ENCODE measurements at places on chromosomes 1 and 21.
A peak's percentile ranks its signal among the peaks of the same experiment; 100 is the strongest.

- DNase-seq, result no peak
Measured at GRCh38 chr1:9691108-9691445, 39.5 kb downstream of the PIK3CD start.

- no peak for DNase-seq
Measured at GRCh38 chr21:41209016-41209619, 41.2 kb downstream of the BACE2 start.

DNA sequence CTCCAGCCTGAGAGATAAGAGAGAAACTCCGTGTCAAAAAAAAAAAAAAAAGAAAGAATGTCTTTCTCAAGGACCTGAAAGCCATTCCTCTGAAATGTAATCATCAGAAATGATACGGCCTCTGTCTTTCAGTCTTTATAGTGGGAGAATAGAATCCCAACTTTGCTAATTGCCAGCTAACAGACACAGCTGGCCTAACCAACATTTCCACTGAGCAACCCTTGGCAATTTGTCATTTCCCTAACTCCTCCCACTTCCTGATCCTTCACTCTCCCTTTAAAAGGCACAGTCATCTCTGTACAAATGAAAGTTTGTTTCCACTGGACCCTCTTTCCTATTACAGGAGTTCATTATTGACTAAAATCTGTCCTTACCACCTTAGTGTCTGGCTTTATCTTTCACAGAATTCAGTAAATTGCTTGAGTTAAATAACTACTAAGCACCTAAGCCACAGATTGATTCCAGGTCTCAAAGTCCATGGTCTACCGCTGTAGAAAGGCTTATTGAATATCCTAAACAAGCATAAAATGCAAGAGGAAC, 4.3 kb upstream of the CBR1 start:
- no peak for DNase-seq

DNA sequence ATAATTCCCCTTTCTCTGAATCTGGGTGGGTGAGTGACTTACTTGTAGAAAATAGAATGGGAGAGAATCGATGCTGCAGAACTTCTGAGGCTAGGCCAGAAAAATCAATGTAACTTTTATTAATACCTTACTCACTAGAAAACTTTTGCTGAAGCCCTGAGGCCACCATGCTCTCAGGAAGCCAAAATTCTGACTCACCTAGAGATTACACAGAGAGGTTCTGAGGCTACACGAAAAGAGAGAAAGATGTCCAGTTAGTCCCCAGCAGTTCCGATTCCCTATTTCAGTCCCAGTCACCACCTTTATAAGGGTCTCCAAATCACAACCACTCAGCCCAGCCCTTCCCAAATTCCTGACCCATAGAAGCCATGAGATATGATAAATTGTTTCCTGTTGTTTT, 135.2 kb downstream of the NTPCR start:
- DNase-seq, result no peak

DNA sequence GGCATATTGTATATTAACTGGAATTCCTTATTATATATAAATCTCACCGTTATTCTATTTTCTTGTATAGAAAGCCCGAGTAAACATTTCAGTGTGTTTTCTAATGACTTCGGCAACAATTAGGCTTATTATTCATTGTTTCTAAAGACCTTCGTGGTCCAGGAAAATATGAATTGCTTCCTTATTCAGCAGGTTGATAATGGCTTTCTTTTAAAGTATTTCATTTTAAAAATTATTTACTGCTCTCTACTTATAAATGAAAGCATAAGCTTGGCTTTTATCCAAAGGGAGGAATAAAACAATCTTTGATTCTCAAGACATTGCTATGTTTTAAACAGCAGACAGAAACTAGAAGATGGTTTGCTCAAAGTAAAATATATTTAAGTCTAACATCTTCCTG, 198.4 kb upstream of the RGS18 start:
- no peak for DNase-seq

GRCh38 chr1:105083611-105084010, 1333.9 kb downstream of the AMY1C start:
- DNase-seq, result no peak

DNA sequence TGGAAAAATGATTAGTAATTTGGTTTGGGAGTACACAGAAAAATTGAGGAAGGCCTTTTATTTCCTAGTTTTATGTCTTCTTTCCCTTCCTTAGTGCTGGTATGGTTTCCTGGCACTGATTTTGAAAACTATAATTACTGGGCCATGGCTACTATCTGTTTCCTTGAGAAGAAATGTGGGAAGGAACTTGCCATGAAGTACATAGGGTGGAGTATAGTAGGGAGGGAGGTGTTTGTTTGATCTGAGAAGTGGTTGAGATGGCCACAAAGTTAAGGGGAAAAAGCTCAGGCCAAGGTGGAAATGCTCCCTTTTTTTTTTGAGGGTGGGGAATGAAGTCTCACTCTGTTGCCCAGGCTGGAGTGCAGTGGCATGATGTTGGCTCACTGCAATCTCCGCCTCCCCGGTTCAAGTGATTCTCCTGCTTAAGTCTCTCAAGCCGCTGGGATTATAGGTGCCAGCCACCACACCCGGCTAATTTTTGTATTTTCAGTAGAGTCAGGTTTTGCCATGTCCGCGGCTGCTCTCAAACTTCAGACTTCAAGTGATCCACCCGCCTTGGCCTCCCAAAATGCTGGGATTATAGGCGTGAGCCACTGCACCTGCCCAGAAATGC, 11.3 kb downstream of the HJV start:
- DNase-seq, result no peak

GRCh38 chr1:65003316-65003664, 36.9 kb upstream of the JAK1 start:
- DNase-seq, result no peak

GRCh38 chr1:166705376-166706289, 133.6 kb upstream of the POGK start:
- DNase-seq, result no peak

DNA sequence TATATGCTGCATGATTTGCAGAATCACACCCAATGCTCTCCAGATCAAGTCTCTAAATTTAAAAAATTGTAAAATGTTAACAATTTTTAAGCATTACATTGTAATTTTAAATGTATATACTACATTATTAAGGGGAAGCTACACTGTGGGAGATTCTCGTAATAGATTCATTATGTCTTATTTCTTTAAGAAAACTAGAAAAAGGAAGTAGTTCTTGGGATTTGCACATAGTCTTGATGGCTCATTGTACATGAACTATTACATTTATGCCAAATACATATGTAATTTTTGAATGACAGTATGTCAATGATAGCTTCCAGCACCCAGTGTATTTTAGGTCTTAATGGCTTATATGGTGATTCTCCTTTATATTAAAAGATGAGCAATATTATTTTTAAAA, 250.3 kb downstream of the PTPRC start:
- no peak for DNase-seq

DNA sequence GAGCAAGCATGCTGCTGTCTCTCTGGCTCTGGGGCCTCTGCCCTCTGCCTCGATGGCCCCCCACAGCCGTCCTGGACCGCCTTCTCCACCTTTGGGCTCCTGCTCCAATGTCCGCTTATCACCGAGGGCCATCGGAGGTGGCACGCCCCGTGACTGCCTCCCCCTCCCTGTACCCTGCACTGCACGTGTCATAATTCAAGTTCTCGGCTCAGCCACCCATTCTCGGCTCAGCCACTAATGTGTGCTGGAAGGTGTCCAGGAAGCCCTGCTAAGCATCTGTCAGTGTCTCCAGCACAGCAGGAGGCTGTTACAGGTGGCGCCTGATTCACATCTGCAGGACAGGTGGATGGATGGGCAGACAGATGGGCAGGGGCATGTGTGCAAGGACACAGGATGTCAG, 45.5 kb downstream of the TP73 start:
- DNase-seq, result no peak

GRCh38 chr1:150876119-150876454, 312 bp downstream of the ARNT start:
- DNase-seq, result peak; percentile 14

DNA sequence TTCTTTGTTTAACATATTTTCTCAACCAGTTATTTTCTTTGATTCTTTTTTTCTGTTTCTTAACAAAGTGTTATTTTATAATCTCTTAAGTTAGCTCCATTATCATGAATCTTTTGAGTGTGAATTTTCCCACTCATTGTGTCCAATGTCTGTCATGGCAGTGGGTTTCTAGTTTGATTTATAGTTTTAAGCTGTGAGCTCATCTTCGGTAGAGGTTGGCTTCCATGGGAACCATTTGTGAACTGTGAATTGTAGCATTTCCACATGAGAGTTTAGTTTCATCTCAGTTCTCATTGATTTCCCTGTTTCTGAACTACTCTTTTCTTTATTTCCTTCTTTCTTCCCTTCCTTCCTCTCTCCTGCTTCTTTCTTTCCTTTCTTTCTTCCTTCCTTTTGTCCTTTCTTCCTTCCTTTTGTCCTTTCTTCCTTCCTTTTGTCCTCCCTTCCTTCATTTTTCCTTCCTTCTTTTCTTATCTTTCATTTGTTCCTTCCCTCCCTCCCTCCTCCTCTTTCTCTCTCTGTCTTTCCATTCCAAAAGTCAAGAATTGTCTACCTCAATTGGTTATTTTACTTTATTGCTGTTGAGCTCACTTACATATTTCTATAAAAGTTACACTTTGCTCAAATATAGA, 3.0 kb upstream of the CRB1 start:
- no peak for DNase-seq

- DNase-seq, result no peak
Measured at GRCh38 chr1:180849031-180849775, 63.5 kb upstream of the KIAA1614 start.

Measured in cerebellar nuclear complex (tissue), 1 donor.